ENCODE measurements at places on chromosomes 13 and 19.

GRCh38 chr19:47379381-47379938 lies 30.3 kb downstream of the DHX34 start:
- no peak for DNase-seq

DNA sequence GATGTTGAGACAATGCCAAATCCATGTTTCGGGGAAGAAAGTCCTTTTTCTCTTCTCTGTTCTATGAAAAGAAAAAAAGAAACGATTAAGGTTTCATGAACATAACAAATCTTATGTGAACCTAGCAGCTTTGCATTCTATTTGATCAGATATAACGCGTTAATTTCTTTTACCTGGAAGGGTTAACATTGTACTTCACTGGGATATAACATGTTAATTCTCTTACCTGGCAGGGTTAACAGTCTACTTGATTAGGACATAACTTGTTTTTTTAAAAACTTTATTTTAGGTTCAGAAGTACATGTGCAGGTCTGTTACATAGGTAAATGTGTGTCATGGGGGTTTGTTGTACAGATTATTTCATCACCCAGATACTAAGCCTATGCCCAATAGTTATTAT lies 68.8 kb downstream of the CPAMD8 start:
- no peak for DNase-seq

GRCh38 chr19:30174791-30175190 lies 197.4 kb upstream of the ZNF536 start:
- no peak for DNase-seq

GRCh38 chr13:89514534-89515312 lies 1832.8 kb upstream of the MIR17HG start:
- no peak for DNase-seq

All from central memory CD8-positive, alpha-beta T cell (primary cell).